ENCODE measurements at places on chromosomes 12 and 14. TPM values are rescaled to one million over a fixed set of nuclear protein-coding genes. Genes with fewer than 3 reads are reported as not detected.

DNA sequence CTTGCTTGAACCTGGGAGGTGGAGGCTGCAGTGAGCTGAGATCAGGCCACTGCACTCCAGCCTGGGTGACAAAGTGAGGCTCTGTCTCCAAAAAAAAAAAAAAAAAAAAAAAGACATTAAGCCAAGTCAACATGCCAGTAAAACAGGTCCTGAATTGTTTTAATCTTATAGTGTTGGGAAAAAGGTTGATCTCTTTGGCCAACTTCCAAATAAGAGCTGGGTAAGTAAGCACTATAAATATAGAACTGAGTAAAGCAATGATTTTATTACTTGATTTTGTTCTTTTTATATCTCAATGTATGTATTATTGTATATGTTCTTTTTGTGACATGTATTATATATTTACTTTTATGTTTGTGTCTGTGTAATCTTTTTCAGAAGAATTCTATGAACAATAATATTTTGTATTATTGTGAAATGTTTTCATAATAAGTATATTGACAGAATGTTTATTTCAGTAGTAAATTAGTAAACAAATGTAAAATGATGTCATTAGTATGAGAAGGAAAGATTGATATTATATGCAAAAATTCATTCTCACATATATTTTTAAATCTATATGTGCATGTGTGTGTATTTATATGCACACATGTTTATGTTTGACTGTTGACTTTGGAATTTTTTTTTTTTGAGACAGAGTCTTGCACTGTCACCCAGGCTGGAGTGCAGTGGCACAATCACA is 9.6 kb upstream of the AKAP6 start:
- no peak for DNase-seq

DNA sequence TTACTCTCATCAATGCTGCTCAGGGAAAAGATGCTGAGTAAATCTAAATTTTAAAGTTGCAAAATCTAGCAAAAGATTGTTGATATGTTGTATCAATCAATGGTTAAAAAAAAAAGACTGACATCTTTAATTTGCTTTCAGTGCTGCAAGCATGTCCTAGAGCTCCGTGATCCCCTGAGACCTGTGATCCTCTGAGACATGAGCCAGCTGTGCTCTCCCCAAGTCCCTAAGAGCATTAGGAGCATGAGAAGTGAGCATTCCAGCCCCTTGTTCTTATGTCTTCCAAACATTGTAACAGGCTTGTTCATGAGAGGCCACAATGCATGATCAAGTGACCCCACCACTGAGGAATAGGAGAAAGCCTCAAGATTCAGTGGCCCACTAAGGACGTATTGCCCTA is 116.6 kb downstream of the DAD1 start:
- no peak for DNase-seq

- no peak for DNase-seq
Measured at GRCh38 chr12:97714107-97714563, 251.5 kb downstream of the RMST start.

GRCh38 chr12:14775636-14775980 is 27.7 kb downstream of the WBP11 start:
- no peak for DNase-seq

GRCh38 chr14:44657696-44658388 is 150.8 kb upstream of the FSCB start:
- DNase-seq = no peak

GRCh38 chr14:28157289-28157869 is 609.2 kb upstream of the FOXG1 start:
- DNase-seq = no peak

GRCh38 chr12:92753976-92754885 is 51.4 kb downstream of the PLEKHG7 start:
- DNase-seq = no peak

GRCh38 chr12:94872971-94873733 is 130.3 kb downstream of the NDUFA12 start:
- DNase-seq = no peak

- no peak for DNase-seq
Measured at GRCh38 chr12:42524716-42525115, 64.8 kb downstream of the PRICKLE1 start.

DNA sequence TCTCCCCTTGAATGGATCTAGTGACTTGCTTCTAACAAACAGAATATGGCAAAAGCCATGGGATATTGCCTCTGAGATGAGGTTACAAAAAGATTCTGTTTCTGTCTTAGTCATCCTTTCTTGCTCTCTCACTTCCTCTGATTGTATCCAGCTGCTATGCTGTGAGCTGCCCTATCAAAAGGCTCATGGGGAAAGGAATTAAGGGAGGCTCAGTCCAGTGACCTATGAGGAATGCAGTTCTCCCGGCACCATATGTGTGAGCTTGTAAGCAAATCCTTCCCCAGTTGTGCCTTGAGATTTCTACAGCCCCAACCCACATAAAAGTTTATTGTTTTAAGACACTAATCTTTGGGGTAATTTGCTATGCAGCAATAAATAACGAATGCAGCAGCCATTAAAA is 183.1 kb downstream of the KLHL28 start:
- DNase-seq = no peak

GRCh38 chr12:132056320-132056719 is 87.8 kb downstream of the DDX51 start:
- DNase-seq = no peak

- DNase-seq = peak; percentile 95
Measured at GRCh38 chr12:121776190-121777098, 17.0 kb downstream of the RHOF start.

DNA sequence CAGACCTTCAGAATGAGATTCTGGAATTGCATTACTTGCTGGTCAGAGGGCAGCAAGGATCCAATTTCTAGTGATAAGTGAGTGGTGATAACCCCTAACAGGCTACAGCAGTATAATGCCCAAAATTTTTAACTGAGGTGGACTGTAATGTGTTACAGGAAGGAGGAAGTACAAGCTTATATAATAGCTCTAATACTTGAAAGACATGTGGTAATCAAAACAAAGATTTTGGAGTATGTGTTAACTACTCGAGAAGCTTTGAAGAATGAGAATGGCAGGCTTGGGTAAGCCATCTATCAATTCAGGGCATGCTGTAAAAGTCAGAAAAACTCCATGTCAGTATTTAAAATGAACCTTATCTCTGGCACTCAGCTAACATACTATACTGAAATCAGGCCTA is 70.5 kb downstream of the ANKS1B start:
- no peak for DNase-seq

BBOF1 gene
- total RNA-seq = 4.5 TPM

DIO3 gene
- 1.0 TPM for total RNA-seq

EML1 gene
- total RNA-seq = 3.8 TPM

Data from left colon (tissue), 2 donors.